ENCODE measurements at places on chromosomes 6 and 20.

DNA sequence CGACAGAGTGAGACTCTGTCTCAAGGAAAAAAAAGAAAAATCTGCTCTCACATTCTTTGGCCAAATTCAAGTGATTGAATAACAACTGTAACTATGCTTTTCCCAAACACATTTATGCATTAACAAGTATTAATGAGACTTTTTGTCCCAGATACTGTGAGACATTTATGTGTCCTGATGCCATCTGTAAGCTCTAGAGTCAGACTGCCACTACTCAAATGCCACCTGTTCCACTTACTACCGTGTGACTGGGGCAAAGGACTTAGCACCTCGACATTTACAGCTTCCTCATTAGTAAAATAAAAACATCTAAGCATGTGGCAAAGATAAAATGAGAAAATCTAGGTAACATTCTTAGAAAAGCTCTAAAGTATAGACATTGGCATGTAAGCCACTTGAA, 178.1 kb upstream of the MARCKS start:
- DNase-seq, result no peak

GRCh38 chr20:45924391-45925261, 9.9 kb upstream of the PCIF1 start:
- DNase-seq, result no peak

GRCh38 chr20:48724891-48725554, 102.8 kb downstream of the PREX1 start:
- DNase-seq, result no peak

GRCh38 chr6:1820165-1820564, 210.4 kb downstream of the FOXC1 start:
- no peak for DNase-seq

GRCh38 chr6:1376653-1377052, 12.7 kb upstream of the FOXF2 start:
- DNase-seq, result no peak

- DNase-seq, result no peak
Observed at GRCh38 chr6:109478841-109479624, 4.0 kb downstream of the ZBTB24 start.

DNA sequence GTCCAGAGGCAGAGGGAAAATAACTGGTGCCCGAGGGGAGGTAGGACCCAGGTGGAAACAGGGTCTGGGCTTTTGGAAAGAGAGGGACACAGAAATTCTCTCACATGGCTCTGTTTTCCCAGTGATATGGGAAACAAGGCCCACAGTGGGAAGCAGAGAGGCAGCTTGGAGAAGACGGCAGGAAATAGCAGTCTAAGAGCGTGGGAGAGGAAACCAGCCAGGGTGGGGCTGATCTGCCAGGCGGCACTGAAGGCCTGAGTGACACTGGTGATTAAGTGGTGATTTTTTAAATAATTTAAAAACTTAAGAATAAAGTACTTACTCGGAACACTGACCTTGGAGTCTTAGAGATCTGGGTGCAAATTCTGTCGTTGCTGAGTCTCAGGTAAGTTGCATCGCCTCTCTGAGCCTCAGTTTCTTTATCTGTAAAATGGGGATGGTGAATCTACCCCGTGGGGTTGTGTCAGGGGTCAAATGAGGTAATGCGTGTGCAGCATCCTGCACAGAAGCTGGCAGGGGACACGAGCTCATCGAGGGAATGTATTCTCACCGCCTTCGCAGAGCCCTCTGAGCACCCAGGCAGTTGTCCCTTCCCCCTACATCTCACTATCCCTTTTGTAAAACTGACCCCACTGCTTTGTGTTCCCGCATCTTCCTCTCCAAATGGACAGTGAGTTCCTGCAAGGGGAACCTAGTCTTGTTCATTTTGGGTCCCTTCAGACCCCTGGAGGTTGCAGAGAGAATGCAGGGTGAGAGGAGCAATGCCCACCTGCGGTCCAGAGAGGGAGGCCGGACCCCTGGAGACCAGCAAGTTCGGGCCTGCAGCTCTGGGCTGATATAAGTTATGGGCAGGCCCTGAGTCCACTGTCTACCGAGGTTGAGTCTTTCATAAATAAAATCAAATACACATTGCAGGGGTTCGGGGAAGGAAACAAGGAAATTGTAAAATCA, 228.6 kb upstream of the PMEPA1 start:
- no peak for DNase-seq

- no peak for DNase-seq
Observed at GRCh38 chr20:36969478-36970186, 18.1 kb upstream of the SAMHD1 start.

DNA sequence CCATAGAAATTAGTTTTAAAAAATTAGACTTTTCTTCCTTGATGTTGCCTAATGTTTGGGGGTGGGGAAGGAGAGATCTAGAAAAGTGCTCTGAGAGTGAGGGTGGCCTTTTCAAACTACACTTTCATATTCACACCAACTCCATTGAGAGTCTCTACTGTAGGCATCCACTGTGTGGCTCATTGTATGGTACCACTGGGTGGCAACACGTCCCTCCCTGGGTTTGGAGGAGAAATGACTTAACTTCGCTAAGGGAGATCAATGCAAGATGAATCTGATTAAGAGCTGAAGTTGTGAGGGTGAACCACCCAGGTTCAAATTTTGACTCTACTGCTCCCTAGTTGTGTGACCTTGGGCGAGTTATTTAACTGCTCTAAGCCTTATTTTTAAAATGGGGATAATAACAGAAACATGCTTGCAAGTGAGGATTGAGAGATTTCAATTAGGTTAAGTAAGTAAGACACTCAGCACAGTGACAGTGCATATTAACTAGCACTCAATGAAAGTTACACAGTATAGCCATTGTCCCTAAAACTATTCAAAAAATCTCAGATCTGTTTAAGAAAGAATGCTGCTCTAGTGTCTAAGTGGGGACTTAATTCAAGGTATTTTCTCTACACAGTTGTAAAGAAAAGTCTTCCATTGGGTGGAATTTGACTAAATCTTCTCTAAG, 193.5 kb upstream of the CNR1 start:
- DNase-seq, result no peak

- no peak for DNase-seq
Observed at GRCh38 chr20:59071216-59071615, 28.6 kb upstream of the PRELID3B start.

DNA sequence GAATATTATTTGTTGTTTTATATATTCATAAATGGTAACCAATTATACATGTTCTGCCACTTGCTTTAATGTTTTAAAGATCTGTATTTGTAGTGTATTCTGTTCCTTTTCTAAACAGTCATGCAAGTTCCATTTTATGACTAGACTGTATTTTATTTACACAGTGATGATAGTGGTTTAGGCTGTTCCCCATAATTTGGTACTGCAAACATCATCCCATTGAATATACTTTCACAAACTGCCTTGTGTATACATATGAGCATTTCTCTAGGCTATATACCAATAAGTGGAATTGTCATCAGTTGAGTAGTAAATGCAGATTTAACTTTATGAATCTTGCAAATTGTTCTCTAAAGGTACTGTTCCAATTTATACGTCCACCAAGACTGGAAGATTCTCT, 738.0 kb downstream of the EPHA7 start:
- no peak for DNase-seq

DNA sequence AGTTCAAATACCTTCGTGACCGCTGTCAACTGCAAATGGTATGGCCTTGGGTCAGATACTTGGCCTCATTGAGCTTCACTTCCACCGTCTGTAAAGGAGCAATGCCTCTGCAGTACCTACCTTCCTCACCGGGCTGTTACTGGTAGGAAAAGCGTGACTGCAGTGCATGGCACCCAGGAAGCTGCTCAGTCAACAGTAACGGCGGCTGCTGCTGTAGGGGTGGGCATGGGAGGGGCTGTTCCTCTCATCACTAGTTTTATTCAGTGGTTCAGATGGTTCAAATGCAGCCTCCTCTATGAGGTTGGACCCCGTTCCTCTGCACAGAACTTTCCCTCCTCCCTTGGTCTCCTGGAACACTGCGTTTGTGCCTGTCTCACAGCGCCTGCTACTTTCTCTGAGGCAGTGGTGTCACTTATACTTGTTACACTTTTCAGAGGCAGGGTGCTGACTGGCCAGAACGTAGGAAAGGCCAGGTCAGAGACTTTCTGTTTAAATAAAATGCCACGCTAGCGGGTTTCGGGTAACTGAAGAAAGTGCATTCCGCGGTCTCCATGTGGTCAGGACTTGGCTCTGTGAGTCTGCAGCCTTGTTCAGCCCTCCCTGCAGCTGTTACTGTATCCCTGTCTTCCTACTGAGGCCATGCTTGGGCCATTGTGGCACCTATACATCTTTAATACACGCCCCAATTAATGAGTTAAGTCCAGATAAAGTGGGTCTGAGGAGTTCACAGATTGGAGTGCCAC, 279.6 kb downstream of the NRN1 start:
- no peak for DNase-seq

DNA sequence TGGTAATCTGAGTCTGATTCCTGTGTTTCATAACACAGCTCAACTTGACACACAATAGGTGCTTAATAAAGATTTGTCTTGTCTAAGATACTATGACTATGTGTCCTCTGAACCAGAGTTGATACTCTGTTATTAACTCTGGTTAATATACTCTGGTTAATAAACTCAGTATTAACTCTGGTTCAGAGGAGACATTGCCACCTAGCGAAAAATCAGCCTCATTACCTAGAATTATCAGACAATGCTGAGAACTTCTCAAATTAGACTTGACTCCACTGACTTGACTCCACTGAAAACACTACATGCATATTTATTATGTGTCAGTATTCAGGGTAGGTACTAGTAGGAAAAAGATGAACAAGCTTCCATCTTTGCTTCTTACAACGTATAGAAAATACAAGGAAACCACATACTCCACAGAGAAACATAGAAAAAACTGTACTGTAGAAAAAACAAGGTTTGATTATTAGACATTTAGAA, 73.9 kb downstream of the AHI1 start:
- peak; percentile 74 for DNase-seq

DNA sequence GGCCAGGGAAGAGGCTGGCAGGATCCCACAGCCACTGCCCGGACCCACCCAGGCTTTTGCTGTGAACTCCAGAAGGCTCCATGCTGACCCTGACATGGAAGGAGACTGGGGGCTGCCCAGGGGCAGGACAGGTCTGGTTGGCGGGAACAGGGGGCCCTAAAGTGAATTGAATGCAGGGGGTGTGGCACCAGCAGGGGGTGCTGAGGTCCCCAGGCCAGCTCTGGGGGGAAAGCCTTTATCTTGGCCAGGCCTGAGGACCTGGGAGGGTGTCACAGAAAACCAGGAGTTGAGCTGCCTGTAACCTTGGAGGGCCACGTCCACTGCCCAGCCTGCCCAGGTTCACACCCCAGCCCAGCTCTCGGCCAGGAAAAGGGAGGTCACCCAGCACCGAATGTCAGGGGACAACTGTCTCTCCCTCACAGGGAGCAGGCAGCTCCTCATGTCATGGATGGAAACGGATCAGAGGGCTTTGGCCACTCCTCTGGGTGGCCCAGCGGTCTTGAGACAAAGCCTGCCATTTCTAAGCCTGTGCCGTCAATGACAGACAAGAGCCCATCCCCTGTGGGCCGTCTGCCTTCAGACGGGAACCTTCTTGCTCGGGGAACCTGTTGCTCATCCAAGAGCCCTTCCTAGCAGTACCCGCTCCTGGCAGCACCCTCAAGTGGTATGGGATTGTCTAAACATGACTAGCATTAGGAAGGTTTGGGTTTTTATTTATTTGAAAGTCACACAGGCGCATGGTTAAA, 2.9 kb upstream of the YTHDF1 start:
- no peak for DNase-seq

GRCh38 chr6:118674772-118675171, 23.4 kb upstream of the CEP85L start:
- no peak for DNase-seq

- DNase-seq, result no peak
Observed at GRCh38 chr6:163048345-163048744, 320.6 kb downstream of the PACRG start.

- no peak for DNase-seq
Observed at GRCh38 chr6:158991017-158991723, 8.8 kb downstream of the RSPH3 start.

DNA sequence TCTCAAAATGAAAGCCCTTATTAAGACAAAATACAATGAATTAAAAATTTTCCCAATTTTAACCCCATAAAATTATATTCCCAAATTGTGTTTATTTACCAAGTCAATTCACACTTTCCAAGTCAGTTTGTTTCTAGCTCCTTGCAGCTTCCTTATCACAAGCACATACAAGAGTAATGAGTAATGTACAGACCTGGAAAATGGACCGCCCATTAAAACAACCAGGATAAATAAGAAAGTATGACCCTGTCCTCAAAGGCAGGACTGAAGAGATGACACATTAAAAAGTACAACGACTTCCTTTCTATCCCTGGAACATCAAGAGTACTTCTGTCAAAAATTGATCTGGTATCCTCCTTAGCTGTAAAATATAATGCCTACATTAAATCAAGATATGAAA, 47.1 kb upstream of the TMX4 start:
- no peak for DNase-seq

- DNase-seq, result no peak
Observed at GRCh38 chr20:1302685-1303541, 26.0 kb downstream of the SDCBP2 start.

DNA sequence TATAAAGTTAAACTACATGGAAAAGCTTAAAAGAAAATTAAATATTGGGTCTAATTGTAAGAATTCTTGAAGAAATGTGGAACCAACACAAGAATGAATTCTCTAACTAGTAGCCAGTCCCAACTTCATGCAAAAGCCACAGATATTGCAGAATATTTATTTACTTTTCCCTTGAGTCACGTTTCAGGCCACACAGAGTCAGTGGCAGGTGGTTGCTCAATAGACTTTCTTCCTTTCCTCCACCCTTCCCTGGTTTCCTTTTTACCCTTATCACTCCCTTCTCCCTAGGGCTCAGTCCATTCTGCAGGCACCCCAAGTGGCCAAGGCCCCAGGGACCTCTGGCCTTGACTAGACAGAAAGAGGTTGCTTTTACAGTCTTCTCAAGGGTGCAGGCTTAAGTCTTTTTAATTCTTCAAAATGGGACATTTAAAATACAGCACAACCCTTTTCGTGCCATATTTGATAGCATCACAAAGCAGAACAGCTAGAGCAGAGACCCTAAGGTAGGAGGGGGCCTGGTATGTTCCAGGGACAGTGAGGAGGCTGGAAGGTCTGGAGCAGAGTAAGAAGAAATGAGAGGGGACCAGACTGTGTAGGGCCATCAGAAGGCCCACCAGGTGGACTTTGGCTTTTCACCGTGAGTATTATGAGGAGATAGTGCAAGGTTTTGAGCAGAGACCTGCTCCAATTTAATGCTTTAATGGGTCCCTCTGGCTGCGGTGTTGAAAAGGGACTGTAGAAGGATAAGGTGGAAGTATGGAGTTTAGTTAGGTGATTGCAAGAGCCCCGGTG, 65.0 kb downstream of the HDDC2 start:
- no peak for DNase-seq

GRCh38 chr6:100823041-100823440, 58.1 kb downstream of the ASCC3 start:
- no peak for DNase-seq

GRCh38 chr6:168675375-168675774, 234.4 kb downstream of the SMOC2 start:
- DNase-seq, result no peak

DNA sequence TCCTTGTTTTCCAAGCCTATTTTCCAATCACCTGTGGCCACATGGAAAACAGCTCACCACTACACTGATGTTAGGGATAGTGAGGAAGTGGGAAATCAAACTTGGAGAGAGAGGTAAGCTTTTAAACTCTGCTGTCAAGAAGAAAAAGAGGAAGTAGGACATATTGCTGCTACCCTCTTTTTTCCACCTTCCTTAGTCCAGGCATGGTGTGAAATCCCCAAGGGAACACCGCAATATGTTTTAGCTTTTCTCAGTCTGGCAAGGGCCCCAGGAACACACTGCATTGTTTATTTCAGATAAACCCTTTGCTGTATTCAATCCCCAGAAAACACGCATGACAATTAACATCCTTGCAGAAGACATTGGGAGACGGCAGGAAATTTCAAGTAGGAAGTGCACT, 61.3 kb downstream of the HS3ST5 start:
- no peak for DNase-seq
